Esophagus muscularis mucosa (tissue), 4 donors: ENCODE measurements at places on chromosomes 3 and 15. TPM values are rescaled to one million over a fixed set of nuclear protein-coding genes. Genes with fewer than 3 reads are reported as not detected.

ITPKA gene
- total RNA-seq = 0.83 TPM

P2RY1 gene
- 2.2 TPM for total RNA-seq

- no peak overlapping the region for H3K27ac ChIP-seq
- H3K4me3 ChIP-seq = no peak overlapping the region
- H3K27me3 ChIP-seq = no peaks in the 10 kb centered on the region
- H3K4me1 ChIP-seq = no peaks in the 10 kb centered on the region
- DNase-seq = no peak
Measured at GRCh38 chr3:117399311-117400078, 689.9 kb downstream of the TUSC7 start.

FBXW12 gene
- total RNA-seq = not detected

DNA sequence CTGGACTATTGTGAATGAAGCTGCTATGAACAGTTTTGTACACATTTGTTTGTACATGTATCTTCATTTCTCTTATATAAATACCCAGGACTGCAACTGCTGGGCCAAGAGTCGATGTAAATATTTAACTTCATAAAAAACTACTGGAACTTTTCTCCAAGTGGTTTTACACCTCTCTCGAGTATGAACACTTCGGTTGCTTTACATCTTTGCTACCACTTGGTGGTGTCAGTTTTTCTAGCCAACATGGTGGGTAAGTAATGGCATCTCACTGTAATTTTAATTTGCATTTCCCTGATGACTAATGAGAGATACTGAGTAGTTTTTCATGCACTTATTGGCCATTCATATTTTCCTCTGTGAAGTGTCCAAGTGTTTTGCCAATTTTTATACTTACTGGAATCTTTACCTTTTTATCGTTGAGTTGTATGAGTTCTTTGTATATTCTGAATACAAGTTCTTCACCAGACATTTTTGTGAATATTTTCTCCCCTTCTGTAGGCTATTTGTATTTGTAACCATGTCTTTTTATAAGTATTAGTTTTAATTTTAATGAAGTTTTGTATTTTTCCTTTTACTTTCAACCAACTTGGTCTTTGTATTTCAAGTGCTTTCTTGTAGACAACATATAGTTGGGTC lies 44.4 kb downstream of the PCOLCE2 start:
- no peak for DNase-seq
- H3K27ac ChIP-seq = no peak overlapping the region
- H3K4me3 ChIP-seq = no peak overlapping the region
- no peaks in the 10 kb centered on the region for H3K27me3 ChIP-seq

USF3 gene
- total RNA-seq = 26.6 TPM

TRANK1 gene
- total RNA-seq = 8.3 TPM

DUOXA1 gene
- total RNA-seq = 0.52 TPM

GRCh38 chr3:188164248-188164687 lies 10.3 kb downstream of the LPP start:
- no peaks in the 10 kb centered on the region for H3K36me3 ChIP-seq
- peaks cover 99% of the 10 kb centered on the region for H3K4me1 ChIP-seq
- H3K27me3 ChIP-seq = no peaks in the 10 kb centered on the region
- H3K27ac ChIP-seq = peak overlapping the region; percentile 99
- no peak for DNase-seq

DNA sequence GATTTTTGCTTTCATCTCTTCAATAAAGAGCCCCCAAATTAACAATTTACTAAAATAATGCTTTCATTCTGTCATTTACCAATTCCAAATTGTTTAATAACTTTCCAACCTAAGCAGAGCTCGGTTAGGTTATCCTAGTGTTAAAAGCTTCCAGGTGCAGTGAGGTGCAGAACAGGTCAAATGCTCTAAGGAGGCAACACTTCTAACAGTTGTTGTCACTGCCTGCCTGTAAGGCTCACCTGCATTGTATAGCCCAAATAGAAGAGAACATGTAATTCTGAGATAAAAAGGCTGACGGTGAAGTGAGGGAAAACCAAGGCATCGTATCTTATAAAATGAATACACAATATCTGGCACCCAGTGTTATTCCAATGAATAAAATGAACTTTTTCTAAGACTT lies 9.1 kb downstream of the ZNF280D start:
- H3K27ac ChIP-seq = no peak overlapping the region
- no peak overlapping the region for H3K4me3 ChIP-seq
- DNase-seq = no peak
- H3K36me3 ChIP-seq = no peaks in the 10 kb centered on the region
- H3K27me3 ChIP-seq = no peaks in the 10 kb centered on the region
- peaks cover 60% of the 10 kb centered on the region for H3K4me1 ChIP-seq

PYGO1 gene
- 16.6 TPM for total RNA-seq

CCDC13 gene
- 5.3 TPM for total RNA-seq

GRCh38 chr3:153163393-153163724 lies 1.3 kb downstream of the RAP2B start:
- no peaks in the 10 kb centered on the region for H3K27me3 ChIP-seq
- peaks cover 47% of the 10 kb centered on the region for H3K4me1 ChIP-seq
- no peaks in the 10 kb centered on the region for H3K36me3 ChIP-seq
- H3K4me3 ChIP-seq = peak overlapping the region; percentile 96
- peak overlapping the region; percentile 95 for H3K27ac ChIP-seq

DNA sequence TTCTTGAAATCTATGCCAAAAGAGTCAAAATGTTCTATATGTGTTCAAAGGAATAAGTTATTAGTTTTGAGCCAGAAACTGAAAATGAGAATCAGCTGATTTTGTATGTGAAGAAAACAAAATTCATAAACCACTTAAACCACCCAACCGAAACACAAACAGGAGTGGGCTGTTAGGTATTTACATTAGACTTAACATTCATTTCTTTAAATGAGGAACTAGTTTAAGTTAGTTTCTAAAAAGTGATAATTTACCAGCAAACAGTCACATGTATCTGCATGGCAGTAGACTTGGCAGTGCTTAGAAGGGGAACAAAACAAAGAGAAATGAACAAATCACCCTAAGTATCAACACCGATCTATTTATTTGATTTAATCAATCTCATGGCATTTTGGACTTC lies 128.0 kb downstream of the GMNC start:
- H3K4me1 ChIP-seq = no peaks in the 10 kb centered on the region
- no peak overlapping the region for H3K4me3 ChIP-seq
- H3K36me3 ChIP-seq = no peaks in the 10 kb centered on the region
- no peaks in the 10 kb centered on the region for H3K27me3 ChIP-seq

PIERCE2 gene
- total RNA-seq = 3.3 TPM

ALG1L2 gene
- 1.3 TPM for total RNA-seq

ZIC4 gene
- total RNA-seq = not detected

- H3K4me1 ChIP-seq = peaks cover 34% of the 10 kb centered on the region
- no peaks in the 10 kb centered on the region for H3K36me3 ChIP-seq
- DNase-seq = no peak
- H3K27me3 ChIP-seq = no peaks in the 10 kb centered on the region
- no peak overlapping the region for H3K4me3 ChIP-seq
Measured at GRCh38 chr15:56737791-56738190, 4.5 kb upstream of the ZNF280D start.

DNA sequence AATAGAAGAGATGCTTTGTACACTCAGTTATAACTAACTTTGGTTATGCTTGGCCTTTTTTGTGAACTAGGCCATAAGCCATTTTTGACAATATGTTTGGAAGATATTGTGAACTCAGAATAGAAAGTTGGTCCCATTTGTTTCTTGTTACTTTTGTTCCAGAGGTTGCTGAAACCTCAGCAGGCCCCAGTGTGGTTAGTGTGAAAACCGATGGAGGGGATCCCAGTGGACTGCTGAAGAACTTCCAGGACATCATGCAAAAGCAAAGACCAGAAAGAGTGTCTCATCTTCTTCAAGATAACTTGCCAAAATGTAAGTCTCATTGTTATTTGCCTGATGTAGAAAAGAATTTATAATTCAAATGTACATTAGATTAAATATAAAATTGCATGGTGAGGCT lies 5.7 kb downstream of the ALAS1 start:
- H3K27me3 ChIP-seq = no peaks in the 10 kb centered on the region
- no peak for DNase-seq
- peaks cover 34% of the 10 kb centered on the region for H3K4me1 ChIP-seq

ROBO2 gene
- total RNA-seq = 1.6 TPM

GRCh38 chr3:153161714-153162512 lies at the start of gene RAP2B:
Gene RAP2B (plus strand): TSS chr3:153162226. CDS start chr3:153162694, 468 bp downstream.
- H3K36me3 ChIP-seq = no peaks in the 10 kb centered on the region
- H3K4me3 ChIP-seq = peak within 1 kb of the TSS; percentile 82
- H3K4me1 ChIP-seq = peaks cover 39% of the 10 kb centered on the region
- H3K27me3 ChIP-seq = no peaks in the 10 kb centered on the region
- H3K27ac ChIP-seq = peak within 1 kb of the TSS; percentile 95

- no peaks in the 10 kb centered on the region for H3K4me1 ChIP-seq
- H3K27ac ChIP-seq = no peak overlapping the region
- H3K36me3 ChIP-seq = peaks cover 7% of the 10 kb centered on the region
- no peak overlapping the region for H3K4me3 ChIP-seq
- no peak for DNase-seq
Measured at GRCh38 chr3:143060906-143061305, 58.7 kb upstream of the CHST2 start.

KLHL40 gene
- 0.17 TPM for total RNA-seq

DNA sequence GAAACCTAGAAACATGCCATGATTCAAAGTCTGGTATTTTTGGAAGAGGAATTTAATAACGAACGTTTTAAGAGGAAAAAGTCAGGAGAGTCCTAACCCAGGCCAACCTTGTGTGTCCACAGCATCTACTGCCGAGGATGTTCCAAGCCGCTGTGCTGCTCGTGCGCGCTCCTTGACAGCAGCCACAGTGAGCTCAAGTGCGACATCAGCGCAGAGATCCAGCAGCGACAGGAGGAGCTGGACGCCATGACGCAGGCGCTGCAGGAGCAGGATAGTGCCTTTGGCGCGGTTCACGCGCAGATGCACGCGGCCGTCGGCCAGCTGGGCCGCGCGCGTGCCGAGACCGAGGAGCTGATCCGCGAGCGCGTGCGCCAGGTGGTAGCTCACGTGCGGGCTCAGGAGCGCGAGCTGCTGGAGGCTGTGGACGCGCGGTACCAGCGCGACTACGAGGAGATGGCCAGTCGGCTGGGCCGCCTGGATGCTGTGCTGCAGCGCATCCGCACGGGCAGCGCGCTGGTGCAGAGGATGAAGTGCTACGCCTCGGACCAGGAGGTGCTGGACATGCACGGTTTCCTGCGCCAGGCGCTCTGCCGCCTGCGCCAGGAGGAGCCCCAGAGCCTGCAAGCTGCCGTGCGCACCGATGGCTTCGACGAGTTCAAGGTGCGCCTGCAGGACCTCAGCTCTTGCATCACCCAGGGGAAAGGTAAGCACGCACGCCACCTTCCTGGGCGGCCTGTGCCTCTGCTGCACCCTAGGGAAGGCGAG lies 28.4 kb downstream of the PML start:
- H3K36me3 ChIP-seq = peaks cover 23% of the 10 kb centered on the region
- peaks cover 32% of the 10 kb centered on the region for H3K4me1 ChIP-seq

GRCh38 chr3:66314455-66314854 lies 93.7 kb downstream of the SLC25A26 start:
- no peaks in the 10 kb centered on the region for H3K27me3 ChIP-seq
- H3K36me3 ChIP-seq = no peaks in the 10 kb centered on the region
- no peak overlapping the region for H3K4me3 ChIP-seq
- H3K27ac ChIP-seq = no peak overlapping the region

DNA sequence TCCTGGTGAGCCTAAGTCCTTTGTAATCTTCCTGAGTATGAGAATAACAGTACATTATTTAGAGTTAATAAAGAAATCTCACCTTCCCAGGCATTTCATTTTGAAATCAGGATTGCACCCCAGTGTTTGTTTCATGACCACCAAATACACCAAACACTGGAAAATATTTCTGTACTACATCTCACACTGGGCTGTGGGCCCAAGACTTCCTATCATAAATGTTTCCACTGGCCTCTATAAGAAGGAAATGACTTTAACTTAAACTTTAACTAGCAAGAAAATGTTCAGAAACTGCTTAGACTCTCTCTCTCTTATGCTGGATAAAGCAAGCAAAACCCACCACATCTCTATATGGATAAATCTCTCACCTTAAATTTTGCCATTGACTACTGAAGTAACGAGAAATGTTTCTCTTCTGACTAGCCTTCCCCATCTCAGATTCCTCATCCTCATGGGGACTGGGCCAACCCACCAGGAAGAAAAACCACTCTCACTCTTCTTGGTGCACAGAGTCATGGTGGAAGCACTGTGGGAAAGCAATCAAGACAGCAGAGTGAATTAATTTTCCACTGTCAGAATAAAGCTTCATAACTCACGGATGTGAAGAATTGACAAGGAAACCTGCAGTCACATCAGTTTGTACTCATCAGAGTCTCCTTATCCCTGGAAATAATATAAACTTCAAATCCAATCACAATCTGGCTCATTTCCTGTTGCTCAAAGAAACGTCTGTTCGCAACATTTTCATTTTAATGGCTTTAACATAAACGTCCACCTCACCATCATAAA lies 859.6 kb downstream of the EPHA3 start:
- H3K4me3 ChIP-seq = no peak overlapping the region
- no peaks in the 10 kb centered on the region for H3K27me3 ChIP-seq
- DNase-seq = no peak
- H3K27ac ChIP-seq = no peak overlapping the region
- H3K36me3 ChIP-seq = no peaks in the 10 kb centered on the region

DNA sequence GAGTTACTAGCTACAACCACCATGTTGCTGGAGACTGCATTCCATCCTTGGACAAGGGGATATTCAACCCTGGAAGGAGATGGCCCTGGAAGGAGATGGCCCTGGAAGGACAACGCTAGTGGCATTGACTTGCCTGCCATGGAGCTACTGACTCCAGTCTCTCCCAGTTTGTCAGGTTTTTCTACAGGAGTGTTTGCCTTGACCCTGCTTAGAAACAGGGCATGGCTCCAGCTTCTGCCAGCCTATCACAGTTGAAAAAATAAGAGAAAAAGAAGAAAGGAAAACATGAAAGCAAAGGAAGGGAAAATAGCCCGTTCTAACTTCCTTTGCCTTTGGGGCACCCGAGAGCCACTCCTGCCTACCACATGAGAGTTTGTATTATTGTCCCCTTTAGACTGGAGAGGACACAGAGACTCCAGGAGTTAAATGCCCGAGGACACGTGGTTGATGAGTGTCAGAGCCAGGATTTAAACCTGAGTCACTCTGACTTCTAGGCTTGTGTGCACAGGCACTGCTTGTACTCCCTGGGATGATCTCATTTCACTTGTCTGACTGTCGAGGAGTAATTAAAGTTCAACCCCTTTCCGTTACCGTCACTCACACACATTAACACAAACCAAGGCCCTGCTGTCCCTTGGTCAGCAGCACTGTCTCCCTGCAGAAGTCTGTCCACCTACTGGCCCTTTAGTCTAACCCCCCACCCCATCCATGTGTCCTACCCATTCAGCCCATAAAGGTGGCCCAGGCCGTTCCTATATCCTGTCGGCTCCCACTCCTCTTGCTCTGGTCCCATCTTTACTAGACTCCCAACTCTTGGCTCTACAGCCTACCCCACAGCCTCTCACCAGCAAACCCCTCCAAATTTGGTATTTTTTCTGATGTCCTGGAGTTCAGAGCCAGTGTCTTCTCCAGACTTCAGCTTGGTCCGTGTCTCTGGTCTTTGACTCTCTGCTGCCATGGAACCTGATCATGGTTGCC lies 46.1 kb downstream of the C2CD4A start:
- no peak overlapping the region for H3K27ac ChIP-seq
- H3K4me1 ChIP-seq = peaks cover 9% of the 10 kb centered on the region
- peak; percentile 81 for DNase-seq
- no peaks in the 10 kb centered on the region for H3K27me3 ChIP-seq
- no peaks in the 10 kb centered on the region for H3K36me3 ChIP-seq
- H3K4me3 ChIP-seq = no peak overlapping the region

GRCh38 chr15:100559330-100559729 lies 30.6 kb upstream of the CERS3 start:
- no peak overlapping the region for H3K4me3 ChIP-seq
- no peak for DNase-seq
- no peak overlapping the region for H3K27ac ChIP-seq

GRCh38 chr3:38521391-38521987 lies 25.3 kb downstream of the EXOG start:
- no peaks in the 10 kb centered on the region for H3K27me3 ChIP-seq
- no peak overlapping the region for H3K27ac ChIP-seq
- peaks cover 41% of the 10 kb centered on the region for H3K36me3 ChIP-seq
- H3K4me3 ChIP-seq = no peak overlapping the region
- no peaks in the 10 kb centered on the region for H3K4me1 ChIP-seq
